Sigmoid colon (tissue), 7 donors: ENCODE measurements at places on chromosomes 7 and 10. TPM values are rescaled to one million over a fixed set of nuclear protein-coding genes. Genes with fewer than 3 reads are reported as not detected.
A peak's percentile ranks its signal among the peaks of the same experiment; 100 is the strongest.

The WIPF3 gene
- 0.71 TPM for total RNA-seq

The ZNF398 gene
- total RNA-seq = 17.1 TPM

The GTPBP4 gene
- 16.8 TPM for total RNA-seq

The FBXL13 gene
- total RNA-seq = 3.3 TPM

The NAPEPLD gene
- total RNA-seq = 12.2 TPM

The FGF8 gene
- not detected for total RNA-seq

GRCh38 chr10:49742683-49743463 is 19.2 kb downstream of the OGDHL start:
- no peak for DNase-seq

- DNase-seq = no peak
Observed at GRCh38 chr10:69894156-69894555, 92.5 kb downstream of the COL13A1 start.

- no peak for DNase-seq
Observed at GRCh38 chr10:110546077-110546476, 21.4 kb upstream of the SMC3 start.

- DNase-seq = no peak
Observed at GRCh38 chr10:124696446-124697392, 47.5 kb downstream of the FAM53B start.

DNA sequence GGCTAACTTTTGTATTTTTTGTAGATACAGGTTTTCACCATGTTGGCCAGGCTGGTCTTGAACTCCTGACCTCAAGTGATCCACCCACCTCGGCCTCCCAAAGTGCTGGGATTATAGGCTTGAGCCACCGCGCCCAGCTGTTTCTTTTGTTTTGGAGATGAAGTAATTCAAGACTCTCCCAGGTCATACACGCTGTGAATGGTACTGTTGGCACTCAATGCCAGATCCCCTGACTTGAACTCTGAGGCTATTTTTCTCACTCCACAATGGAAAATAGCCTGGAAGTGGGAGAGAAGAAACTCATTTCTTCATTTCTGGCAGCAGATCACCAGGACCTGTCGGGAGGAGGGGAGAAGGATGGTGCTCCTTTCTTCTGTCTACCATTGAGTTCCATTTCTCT is 32.4 kb downstream of the BLVRA start:
- peak; percentile 37 for DNase-seq

DNA sequence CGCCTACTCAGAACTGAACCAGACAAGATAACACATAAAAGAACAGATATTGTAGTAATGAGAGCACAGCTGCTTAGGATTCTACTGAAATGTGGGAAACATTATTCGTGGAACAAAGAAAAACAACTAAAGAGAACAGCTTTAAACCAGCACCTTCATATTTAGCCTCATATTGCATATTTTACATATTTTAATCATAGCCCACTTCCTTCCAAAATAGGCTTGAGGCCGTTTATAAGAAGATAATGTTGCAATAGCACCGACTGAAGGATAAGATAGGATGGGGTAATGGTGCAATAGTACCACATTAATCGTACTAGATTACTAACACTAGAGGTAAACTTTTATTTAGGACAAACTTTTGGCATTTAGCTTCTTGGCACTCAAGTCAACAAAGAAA is 71.3 kb downstream of the KCND2 start:
- DNase-seq = no peak

GRCh38 chr10:82628373-82628772 is 753.4 kb downstream of the NRG3 start:
- no peak for DNase-seq

DNA sequence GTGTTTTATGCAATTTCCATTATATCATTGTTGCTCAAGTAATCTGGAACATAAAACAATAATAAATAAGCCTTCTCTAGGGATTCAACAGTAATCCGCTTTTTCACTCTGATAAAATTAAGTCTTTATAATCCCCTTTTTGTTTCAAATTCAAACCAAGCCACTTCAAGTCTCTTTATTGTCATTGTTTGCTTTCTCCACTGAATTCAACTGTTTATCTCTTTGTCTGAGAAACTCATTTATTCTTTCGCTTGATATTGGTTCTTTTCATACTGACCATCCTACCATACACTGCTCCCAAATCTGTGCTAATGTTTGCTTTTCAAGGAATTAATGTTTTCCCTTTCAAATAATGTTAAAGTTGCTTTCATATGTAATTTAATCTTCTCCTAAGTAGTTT is 550.4 kb upstream of the PCDH15 start:
- DNase-seq = no peak

DNA sequence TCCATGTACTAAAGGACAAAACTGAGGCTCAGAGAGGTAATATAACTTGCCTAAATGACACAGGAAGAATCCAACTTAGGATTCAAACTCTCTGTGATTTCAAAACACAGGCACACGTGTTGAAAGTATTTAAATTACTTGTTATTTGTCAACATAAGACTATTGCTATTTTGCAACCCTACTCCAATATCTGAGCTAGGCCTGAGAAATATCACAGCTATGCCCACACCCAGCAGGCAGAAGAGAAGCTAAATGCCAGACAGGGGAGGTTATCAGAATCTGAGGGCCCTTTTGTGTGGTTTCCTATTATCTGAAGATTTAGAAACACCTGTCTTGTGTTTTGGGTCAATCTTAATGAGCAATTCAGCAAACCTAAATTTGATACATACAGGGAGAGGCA is 204.3 kb downstream of the ANK3 start:
- DNase-seq = no peak

DNA sequence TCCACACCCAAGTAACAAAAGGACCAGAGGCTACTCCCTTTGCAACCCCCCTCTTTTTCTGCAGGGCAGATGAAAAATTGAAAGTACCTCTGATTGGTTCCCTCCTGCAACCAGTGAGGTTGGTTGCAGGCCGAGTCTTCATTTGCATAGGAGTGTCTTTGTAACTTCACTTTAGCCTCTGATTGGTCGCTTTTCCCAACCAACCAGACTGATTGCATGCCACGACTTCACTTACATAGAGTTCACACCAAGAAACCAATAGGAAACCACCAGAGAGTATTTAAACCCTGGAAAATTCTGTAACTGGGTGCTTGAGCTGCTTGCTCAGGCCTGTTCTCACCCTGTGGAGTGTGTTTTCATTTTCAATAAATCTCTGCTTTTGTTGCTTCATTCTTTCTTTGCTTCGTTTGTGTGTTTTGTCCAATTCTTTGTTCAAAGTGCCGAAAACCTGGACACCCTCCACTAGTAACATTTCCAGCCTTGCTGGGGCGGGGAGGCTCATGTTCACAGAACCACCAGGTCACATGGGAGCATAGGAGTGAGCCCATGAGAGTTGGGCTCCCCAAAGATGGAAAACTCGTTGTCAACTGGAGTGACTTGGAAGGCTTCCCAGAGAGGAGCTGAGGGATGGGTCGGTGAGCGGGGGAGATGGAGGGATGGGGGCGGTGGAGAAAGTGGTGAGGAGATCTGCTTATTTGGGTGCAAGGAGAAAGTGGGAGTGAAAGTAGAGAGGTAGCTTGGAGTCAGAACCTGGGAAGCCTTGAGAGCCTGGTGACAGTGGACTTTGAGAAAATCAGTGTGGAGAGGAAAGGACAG is 223.6 kb downstream of the GFRA1 start:
- DNase-seq = no peak

DNA sequence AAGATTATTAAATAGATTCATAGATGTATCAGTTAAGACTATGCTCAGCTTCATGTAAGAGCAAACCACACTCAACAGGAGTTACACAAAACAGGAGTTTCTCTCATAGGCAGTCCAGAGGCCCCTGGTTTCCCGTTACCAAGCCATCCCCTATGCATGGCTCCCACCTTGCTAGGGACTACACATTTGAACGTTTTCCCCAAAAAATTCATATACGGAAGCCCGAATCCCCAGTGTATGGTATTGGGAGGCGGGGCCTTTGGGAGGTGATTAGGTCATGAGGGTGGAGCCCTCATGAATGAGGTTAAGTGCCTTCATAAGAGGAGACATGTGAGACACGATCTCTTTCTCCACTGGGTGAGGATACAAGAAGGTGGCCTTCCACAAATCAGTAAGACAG is 29.1 kb downstream of the RSU1 start:
- DNase-seq = no peak

GRCh38 chr10:51074238-51075028 is at the start of gene PRKG1:
TSS of gene PRKG1 (plus strand) at chr10:51074487.
- peak; percentile 92 for DNase-seq

DNA sequence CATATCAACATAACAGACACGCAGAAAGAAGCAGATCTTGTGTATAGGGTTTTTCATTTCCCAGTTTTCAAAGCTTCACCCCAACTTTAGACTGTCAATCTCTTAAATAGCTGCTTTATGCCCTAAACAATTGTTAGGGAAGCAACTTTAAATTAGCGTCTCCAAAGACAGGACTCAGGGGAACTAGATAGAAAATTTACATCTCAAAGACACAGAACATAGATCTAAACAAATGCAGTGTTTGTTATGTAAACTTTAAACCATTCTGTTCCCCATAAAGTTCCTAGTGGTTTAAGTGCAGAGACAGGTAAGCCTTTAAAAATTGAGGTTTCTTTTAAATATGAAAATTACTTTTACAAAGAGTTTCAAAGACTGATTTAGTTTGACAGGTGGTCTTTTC is 379.2 kb upstream of the GHITM start:
- DNase-seq = no peak

GRCh38 chr7:42096681-42097561 is 140.1 kb downstream of the GLI3 start:
- DNase-seq = peak; percentile 84

DNA sequence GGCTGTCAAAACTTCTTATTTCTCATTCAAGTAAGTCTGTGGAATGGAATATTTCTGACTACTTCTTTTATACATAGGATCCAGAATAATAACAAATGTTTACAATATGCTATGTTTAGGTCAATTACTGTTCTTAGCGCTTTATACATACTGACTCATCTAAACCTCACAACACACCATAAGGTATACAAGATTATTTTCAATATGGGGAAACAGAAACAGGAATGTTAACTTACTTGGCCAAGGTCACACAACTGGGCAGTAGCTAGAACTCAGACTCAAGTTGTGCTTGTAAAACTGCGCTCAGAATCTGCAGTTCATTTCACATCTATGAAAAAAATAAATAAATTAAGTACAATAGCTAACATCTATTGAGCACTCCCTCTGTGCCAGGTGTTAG is 168.0 kb downstream of the GNAI1 start:
- no peak for DNase-seq

DNA sequence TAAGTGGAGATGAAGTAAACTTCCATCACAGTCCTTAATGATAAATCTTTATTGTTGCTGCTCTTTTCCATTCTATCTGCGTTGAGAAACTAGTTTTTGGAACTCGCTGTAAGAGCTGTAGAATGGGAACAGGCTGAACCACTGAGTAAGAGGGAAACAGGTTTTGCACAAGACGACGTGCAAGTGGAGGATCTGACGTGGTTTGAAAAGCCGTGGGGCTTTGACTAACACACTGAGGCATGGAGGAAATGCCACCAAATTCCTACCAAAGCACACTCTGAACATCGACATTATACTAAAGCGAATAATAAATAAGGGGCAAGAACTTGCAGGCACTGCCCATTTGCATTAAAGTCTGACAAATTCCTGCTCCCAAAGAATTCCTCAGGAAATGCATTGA is 160.6 kb downstream of the KLF6 start:
- DNase-seq = no peak

GRCh38 chr10:5805711-5806110 is 7.5 kb downstream of the GDI2 start:
- DNase-seq = no peak
